Prostate gland (tissue), 2 donors: ENCODE measurements at places on chromosomes 5 and 9. TPM values are rescaled to one million over a fixed set of nuclear protein-coding genes. Genes with fewer than 3 reads are reported as not detected.
A peak's percentile ranks its signal among the peaks of the same experiment; 100 is the strongest.

CCNJL gene
- total RNA-seq = 26.7 TPM

- H3K4me3 ChIP-seq = no peak overlapping the region
- no peaks in the 10 kb centered on the region for H3K4me1 ChIP-seq
- H3K27me3 ChIP-seq = no peaks in the 10 kb centered on the region
- H3K36me3 ChIP-seq = no peaks in the 10 kb centered on the region
Observed at GRCh38 chr5:59992206-59992605, 98.7 kb upstream of the PDE4D start.

- no peak for DNase-seq
- no peaks in the 10 kb centered on the region for H3K27me3 ChIP-seq
- no peaks in the 10 kb centered on the region for H3K4me1 ChIP-seq
- no peak overlapping the region for H3K4me3 ChIP-seq
- H3K27ac ChIP-seq = no peak overlapping the region
Observed at GRCh38 chr9:99154356-99154755, 49.4 kb downstream of the TGFBR1 start.

DNA sequence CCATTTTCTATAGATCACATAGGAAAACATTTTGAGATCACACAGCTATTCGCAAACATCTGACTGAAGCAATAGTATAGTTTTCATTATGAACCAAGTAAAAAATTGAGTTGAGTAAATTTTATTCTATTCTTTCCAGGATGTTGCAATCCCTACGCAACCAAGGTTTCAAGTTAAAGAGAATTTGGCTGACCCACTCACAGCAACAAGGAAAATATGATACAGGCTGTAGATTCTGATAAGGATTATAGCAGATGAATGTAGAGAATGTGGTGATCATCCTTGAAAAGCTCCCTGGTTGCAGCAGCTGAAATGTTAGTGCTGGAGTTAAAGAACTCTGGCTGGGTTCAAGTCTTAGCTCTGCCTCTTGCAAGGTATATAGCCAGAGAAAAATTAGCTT is 4.7 kb downstream of the ABCA1 start:
- H3K4me1 ChIP-seq = no peaks in the 10 kb centered on the region
- no peak overlapping the region for H3K27ac ChIP-seq
- H3K36me3 ChIP-seq = no peaks in the 10 kb centered on the region
- DNase-seq = no peak

GRCh38 chr5:57716661-57717060 is 234.1 kb upstream of the ACTBL2 start:
- H3K27me3 ChIP-seq = no peaks in the 10 kb centered on the region
- H3K4me3 ChIP-seq = no peak overlapping the region
- H3K4me1 ChIP-seq = no peaks in the 10 kb centered on the region
- no peak overlapping the region for H3K27ac ChIP-seq
- no peaks in the 10 kb centered on the region for H3K36me3 ChIP-seq

GRCh38 chr9:112012026-112012902 is 115.7 kb downstream of the UGCG start:
- H3K27ac ChIP-seq = peak overlapping the region; percentile 62
- H3K27me3 ChIP-seq = no peaks in the 10 kb centered on the region
- DNase-seq = peak; percentile 63

DNA sequence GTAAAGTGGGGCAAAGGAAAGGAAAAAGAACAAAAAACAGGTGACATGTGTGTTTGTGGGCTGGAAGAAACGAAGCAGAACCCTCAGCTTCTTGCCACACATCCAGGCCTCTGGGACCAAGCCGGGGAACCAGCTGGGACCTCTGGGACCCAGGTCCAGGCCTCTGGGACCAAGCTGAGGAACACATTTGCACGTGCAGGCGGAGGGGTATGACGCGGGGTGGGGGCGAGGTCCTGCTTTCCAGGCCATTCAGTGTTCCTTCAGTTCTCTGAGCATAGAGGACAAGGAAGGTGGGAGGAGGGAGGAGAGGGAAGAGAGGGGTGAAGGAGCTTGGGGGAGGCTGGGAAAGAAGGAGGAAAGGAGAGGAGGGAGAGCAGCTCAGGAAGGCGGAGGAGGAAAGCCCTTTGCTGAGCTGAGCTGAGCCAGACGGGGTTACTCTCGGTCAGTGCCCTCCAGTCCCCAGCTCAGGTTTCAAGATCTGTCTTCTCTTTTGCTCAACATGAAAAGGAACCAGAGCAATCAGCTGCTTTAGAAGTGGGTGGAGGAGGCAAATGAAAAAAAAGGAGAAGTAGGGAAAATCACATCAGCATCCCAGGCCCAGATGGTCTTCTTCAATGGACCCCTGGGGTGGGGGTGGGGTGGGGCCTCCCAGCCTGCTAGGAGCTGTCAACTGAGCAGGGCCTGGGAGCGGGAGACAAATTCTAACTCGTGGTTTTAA is 59.1 kb downstream of the ABCA1 start:
- no peaks in the 10 kb centered on the region for H3K27me3 ChIP-seq
- H3K4me1 ChIP-seq = peaks cover 4% of the 10 kb centered on the region
- no peaks in the 10 kb centered on the region for H3K36me3 ChIP-seq
- peak; percentile 25 for DNase-seq

- DNase-seq = no peak
- no peaks in the 10 kb centered on the region for H3K4me1 ChIP-seq
- no peak overlapping the region for H3K4me3 ChIP-seq
- H3K36me3 ChIP-seq = no peaks in the 10 kb centered on the region
- no peak overlapping the region for H3K27ac ChIP-seq
Observed at GRCh38 chr5:139814704-139815280, 19.2 kb downstream of the PSD2 start.

NFIL3 gene
- total RNA-seq = 33.5 TPM

DNA sequence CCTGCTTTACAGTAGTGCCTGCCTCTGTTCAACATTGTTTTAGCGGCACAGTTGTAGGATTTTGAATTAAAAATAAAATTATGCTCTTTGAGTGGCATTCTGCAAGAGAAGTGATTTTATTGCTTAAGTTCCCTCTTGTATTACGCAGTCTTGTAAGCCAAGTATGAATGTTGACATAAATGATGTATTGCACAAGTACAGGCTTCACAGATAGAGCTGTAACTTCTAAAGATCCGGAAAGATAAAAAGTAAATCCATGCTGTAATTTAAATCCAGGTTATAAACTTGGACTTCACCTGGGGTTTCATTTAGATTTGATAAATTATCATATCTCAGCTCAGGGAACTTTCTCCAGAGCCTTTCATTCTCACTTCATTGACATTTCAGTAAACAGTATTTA is 1114.7 kb downstream of the PTPRD start:
- no peaks in the 10 kb centered on the region for H3K4me1 ChIP-seq
- no peaks in the 10 kb centered on the region for H3K36me3 ChIP-seq
- H3K4me3 ChIP-seq = no peak overlapping the region
- H3K27ac ChIP-seq = no peak overlapping the region
- no peaks in the 10 kb centered on the region for H3K27me3 ChIP-seq

DNA sequence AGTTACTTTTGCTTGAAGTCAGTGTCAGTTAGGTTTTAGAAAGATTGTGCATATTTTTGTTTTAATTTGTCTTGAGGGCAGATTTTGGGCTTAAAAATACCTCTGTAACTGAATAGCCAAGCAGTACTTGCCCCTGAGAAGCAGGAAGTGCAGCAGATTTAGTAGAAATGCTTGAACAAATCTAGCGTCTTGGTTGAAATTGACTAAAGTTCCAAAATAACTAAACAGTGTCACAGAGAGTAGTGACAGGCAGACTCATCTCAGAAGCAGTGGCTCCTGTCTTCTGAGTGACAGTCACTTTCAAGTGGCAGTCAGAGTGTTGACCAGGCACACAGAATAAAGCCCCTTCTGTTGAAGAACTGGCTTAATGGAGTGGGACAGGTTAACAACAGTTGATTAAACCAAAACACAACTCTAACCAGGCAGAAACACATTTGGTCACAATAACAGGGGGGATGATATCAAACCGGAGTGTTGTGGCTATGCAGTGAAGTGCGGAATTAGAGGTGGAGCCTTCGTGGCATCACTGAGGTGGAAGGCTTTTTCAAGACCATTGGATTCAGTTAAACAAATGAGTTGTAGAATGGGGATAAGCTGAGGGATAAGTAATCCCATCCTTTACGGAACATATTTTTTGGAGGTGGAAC is 29.1 kb downstream of the TRIO start:
- no peak overlapping the region for H3K27ac ChIP-seq
- H3K4me1 ChIP-seq = no peaks in the 10 kb centered on the region
- no peak for DNase-seq
- H3K27me3 ChIP-seq = no peaks in the 10 kb centered on the region

- DNase-seq = peak; percentile 23
- no peaks in the 10 kb centered on the region for H3K27me3 ChIP-seq
- H3K4me1 ChIP-seq = no peaks in the 10 kb centered on the region
- H3K36me3 ChIP-seq = no peaks in the 10 kb centered on the region
Observed at GRCh38 chr9:4489562-4489918, 728 bp upstream of the SLC1A1 start.

GRCh38 chr5:176355400-176356178 is 6.0 kb downstream of the KIAA1191 start:
- H3K4me1 ChIP-seq = peaks cover 4% of the 10 kb centered on the region
- DNase-seq = no peak
- no peaks in the 10 kb centered on the region for H3K36me3 ChIP-seq
- no peak overlapping the region for H3K27ac ChIP-seq
- H3K4me3 ChIP-seq = no peak overlapping the region
- no peaks in the 10 kb centered on the region for H3K27me3 ChIP-seq

GRCh38 chr9:71814815-71815214 is 46.5 kb upstream of the CEMIP2 start:
- H3K27me3 ChIP-seq = no peaks in the 10 kb centered on the region
- DNase-seq = no peak
- no peaks in the 10 kb centered on the region for H3K4me1 ChIP-seq
- no peaks in the 10 kb centered on the region for H3K36me3 ChIP-seq
- H3K27ac ChIP-seq = no peak overlapping the region

GRCh38 chr5:89983216-89983615 is 426.3 kb downstream of the CETN3 start:
- no peaks in the 10 kb centered on the region for H3K4me1 ChIP-seq
- no peaks in the 10 kb centered on the region for H3K27me3 ChIP-seq
- no peak for DNase-seq

PTGES gene
- 19.9 TPM for total RNA-seq

- H3K27me3 ChIP-seq = no peaks in the 10 kb centered on the region
- H3K4me3 ChIP-seq = no peak overlapping the region
- H3K4me1 ChIP-seq = no peaks in the 10 kb centered on the region
- no peaks in the 10 kb centered on the region for H3K36me3 ChIP-seq
- no peak overlapping the region for H3K27ac ChIP-seq
- DNase-seq = no peak
Observed at GRCh38 chr5:142473038-142473437, 148.2 kb upstream of the SPRY4 start.

DNA sequence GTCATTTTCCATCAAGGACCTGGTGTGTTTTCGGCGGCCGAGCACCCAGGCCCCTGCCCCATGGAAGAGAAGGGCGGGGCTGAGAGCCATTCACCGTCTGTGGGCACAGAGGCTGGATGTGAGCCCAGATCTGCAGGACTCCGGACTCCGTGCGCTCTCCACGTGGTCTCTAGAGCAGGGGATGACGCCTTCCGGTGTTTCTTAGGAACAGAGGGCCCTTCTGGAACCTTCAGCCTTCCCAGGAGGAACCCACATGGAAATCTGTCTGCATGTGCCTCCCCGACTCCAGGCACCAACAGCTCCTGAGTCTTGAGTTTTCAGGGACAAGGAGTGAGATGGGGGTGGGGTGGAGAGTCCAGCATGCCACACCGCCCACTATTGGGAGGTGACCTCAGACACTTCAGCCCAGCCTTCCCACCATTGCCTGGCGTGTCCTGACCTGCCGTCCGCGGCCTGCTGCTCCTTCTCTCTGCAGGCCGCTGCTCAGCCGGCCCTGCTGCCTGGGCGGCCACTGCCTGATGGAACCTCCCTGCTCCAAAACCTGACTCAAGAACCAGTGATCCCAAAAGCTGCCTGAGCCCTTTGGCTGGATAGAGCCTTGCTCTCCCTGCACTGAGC is 2.4 kb upstream of the RXRA start:
- peaks cover 8% of the 10 kb centered on the region for H3K4me1 ChIP-seq
- no peaks in the 10 kb centered on the region for H3K27me3 ChIP-seq
- no peaks in the 10 kb centered on the region for H3K36me3 ChIP-seq
- no peak overlapping the region for H3K4me3 ChIP-seq

DNA sequence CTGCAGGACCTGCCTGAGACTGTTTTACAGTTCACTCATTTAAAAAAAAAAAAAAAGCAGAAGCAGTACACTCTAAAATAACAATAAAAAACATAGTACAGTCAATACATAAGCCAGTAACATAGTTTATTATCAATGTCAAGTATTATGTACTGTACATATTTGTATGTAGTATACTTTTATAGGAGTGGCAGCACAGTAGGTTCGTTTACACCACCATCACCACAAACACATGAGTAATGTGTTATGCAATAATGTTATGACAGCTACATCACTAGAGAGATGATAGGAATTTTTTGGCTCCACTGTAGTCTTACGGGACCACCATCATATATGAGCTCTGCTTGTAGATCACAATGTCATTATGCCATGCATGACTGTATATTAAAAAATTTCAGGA is 462.8 kb downstream of the ISL1 start:
- DNase-seq = no peak
- no peaks in the 10 kb centered on the region for H3K4me1 ChIP-seq
- H3K27me3 ChIP-seq = peaks cover 2% of the 10 kb centered on the region

MARCOL gene
- not detected for total RNA-seq

DNA sequence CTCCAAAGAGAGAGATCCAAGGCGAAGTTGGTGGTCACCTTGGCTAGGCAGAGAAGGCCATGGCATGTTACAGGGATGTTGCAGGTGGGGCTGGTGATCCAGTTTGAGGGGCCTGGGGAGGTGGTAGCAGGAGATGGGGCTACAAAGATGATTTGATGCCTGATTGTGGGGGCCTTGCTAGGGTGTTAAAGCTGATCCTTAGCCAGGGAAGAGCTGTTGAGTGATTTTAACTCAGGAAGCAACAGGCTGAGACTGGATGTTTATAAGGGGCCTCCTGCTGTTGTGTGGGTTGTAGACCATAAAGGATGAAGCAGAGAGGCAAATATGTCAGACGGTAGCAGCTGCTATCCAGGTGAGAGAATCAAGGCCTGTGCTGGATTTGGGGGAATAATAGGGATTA is 19.0 kb upstream of the SMAD5 start:
- H3K4me1 ChIP-seq = no peaks in the 10 kb centered on the region
- no peak overlapping the region for H3K27ac ChIP-seq
- DNase-seq = no peak
- H3K4me3 ChIP-seq = no peak overlapping the region
- H3K36me3 ChIP-seq = no peaks in the 10 kb centered on the region
